ENCODE measurements at places on chromosomes 2 and 18. TPM values are rescaled to one million over a fixed set of nuclear protein-coding genes. Genes with fewer than 3 reads are reported as not detected.
A peak's percentile ranks its signal among the peaks of the same experiment; 100 is the strongest.

DNA sequence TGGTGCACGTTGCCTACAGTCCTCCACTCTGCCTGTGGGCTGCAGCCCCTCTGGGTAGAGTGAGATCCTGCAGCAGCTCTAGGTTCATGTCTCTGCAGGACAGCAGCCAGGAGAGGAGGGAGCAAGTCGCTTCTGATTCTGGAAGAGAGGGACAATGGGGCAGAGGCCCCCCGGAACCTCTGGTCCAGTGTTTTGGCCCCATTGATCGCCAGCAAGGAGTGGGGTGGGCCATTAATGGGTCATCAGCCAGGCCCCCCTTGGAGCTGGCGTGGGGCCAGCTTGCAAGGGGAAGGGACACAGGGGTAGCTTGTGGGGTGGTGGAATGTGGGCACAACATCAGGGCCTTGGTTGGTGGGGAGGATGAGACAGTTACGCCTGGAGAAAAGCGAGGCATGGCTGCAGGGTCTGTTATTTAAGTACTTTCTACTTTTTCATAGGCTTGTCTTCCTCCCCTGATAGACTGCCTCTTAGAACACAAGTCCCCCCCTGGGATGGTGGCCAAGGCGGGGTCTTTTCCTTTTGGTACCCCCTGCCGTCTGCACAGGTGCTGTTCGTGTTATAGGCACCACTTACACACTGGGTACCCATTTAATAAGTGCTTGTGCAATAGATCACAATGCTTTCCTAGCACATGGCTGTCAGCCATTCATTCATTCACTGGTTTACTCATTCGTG, 44.6 kb downstream of the INHBB start:
- no peak for DNase-seq

- DNase-seq = no peak
Observed at GRCh38 chr2:10591207-10591606, 98.6 kb downstream of the NOL10 start.

GRCh38 chr18:1542230-1542774, 637.6 kb downstream of the ADCYAP1 start:
- DNase-seq = no peak

FBXO36 gene
- 4.2 TPM for total RNA-seq

DNA sequence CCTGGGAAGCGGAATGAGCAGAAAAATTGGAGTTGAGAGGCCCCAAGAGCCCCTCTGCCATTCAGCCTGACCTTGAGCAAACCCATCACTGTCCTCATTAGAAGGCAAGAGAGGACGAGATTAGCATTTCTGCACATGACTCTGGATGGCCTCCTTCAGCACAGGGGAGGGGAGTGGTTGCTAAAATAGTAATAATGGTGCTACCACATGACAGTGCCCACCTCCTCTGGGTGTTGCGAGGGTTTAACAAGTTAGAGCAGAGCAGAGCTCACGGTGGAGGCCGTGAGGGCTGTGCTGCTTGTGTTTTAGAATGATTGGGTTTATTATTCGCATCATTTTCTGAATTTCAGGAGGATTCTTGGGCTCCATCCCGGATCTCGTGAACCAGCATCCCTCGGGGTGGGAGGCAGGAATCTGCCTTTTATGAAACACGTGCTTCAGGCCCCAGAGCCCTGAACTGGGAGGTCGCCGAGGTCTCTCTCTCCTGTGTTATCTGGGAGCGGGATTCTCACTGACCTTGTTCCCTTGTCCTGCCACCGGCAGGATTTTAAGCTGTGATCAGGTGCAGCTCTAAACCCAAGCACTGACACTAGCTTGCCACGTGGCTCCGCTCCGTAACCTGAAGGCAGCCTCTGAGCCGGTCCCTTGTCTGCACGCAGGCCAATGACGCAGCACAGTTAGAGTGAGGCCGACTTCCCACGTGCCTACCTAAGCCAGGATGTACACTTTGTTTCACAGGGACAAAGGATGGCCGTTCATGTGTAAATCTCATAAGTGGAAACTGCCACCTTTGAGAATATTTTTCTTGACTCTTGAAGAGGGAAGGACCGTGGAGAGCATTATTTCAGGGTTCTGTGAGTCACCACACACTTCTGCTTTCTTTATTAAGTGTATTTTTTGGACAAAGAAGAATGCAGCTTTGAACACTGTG, 142.3 kb downstream of the ACOXL start:
- DNase-seq = no peak

IL1B gene
- total RNA-seq = 0.13 TPM

LHCGR gene
- total RNA-seq = not detected

GRCh38 chr2:60867848-60868247, 13.5 kb upstream of the REL start:
- DNase-seq = no peak

REG3G gene
- total RNA-seq = not detected

MRO gene
- total RNA-seq = not detected

ANKRD62 gene
- total RNA-seq = not detected

DNA sequence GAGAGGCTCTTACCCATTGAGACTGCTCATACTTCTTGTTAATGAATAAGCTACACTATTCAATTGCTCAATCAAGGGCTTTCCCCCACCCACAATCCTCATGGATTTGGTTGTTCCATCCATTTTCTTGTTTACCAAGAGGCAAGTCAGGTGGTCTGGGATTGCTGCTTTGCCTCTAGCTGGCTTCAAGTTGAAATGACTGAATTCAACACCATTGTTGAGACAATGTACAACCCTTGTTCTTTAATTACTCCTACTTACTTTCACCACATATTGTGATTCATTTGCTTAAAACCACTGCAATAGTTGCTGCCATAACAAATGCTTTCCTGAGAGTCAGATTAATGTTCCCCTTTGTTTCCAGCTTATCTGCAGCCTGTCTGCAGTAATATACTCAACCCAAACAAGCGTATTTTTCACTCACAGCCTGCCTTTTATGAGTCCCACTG, 532.2 kb downstream of the RIT2 start:
- peak; percentile 62 for DNase-seq

- no peak for DNase-seq
Observed at GRCh38 chr2:203982276-203982675, 45.7 kb downstream of the ICOS start.

DNA sequence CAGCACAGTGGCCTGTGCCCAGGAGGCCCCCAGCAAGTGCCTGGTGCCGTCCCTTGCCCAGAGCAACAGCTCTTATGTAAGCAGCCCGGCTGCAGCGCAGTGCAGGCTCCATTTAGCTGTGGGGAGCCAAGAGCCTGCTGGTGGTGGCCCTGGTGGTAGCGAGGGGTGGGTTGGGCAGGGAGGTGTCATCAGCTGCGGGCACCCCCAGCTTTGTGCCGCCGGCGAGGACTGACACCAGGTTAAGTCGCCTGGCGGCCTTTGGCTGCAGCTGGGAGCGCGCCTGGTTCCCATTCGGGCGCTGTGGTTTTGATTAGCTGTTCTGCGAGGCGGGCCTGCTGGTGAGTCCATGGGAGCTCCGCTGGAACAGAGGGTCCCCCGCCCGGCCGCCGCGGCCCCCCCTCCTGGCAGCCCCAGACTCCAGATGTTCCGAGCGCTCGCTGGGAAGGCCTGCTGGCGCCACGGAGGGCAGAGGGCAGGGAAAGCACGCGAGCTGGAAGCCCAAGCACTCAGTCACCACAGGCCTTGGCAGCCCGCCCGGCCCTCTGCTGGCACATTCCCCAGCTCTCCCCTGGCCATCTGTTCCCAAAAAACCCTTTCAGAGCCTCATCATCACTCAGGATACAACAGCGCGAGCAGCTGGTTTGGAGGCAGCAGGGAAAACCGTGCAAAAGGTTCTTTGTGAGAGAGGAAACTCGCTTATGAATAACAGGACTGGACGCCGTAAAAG, 18.4 kb downstream of the ATOH8 start:
- peak; percentile 91 for DNase-seq

DNA sequence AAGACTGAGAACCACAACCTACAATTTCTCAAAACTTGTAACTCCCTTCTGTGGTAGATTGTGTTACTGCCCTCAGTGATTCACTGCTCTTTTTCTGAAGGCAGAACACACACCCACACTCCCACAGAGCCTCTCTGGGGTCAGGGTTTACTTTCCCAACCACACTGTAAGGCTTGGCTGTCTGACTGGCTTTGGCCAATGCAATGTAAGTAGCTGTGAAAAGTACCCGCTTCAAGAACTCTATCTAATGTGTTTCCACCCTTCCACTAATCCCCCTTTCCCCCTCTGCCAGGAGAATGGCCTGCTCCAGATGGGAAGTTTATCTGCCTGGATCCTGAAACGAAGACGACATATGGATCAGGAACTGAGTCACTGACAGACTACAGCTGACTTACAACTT, 222.7 kb downstream of the CDH2 start:
- no peak for DNase-seq

SERPINB2 gene
- 3.3 TPM for total RNA-seq

DNA sequence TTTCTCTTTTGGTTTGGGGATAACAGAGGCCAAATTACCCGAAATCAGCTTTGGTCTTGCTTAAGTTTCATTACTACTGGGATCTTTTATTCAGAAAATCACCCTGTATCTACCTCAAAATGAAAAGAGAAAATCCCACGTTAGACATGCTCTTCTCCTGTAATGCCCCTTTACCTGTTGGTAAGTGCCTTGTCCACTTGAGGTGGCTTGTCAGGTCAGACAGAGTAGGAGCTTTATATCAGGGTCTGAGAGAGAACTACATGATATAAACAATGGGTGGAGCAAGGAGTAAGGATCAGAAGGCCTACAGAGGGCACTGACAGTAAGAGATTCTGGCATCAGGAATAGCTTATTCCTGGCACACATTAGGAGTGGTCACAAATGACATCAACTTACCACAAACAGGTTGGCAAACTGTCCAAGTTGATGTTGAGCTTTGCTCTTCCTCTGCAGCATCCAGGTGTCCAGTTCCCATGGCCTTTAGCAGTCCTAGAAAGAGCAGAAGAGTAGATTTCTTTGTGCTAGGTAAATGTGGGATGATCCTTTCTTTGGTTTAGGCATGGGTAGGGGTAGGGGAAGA, at the start of gene REG1B:
Gene REG1B (minus strand): TSS at position 209 of the 580 bp plus-strand sequence. CDS start 381 bp downstream, outside the sequence.
- DNase-seq = no peak

GRCh38 chr2:171541202-171541887, 19.1 kb downstream of the CYBRD1 start:
- no peak for DNase-seq

GRCh38 chr2:134736167-134736880, 17.5 kb upstream of the TMEM163 start:
- DNase-seq = peak; percentile 82

GRCh38 chr2:88753833-88754584, 62.5 kb downstream of the RPIA start:
- DNase-seq = no peak

DNA sequence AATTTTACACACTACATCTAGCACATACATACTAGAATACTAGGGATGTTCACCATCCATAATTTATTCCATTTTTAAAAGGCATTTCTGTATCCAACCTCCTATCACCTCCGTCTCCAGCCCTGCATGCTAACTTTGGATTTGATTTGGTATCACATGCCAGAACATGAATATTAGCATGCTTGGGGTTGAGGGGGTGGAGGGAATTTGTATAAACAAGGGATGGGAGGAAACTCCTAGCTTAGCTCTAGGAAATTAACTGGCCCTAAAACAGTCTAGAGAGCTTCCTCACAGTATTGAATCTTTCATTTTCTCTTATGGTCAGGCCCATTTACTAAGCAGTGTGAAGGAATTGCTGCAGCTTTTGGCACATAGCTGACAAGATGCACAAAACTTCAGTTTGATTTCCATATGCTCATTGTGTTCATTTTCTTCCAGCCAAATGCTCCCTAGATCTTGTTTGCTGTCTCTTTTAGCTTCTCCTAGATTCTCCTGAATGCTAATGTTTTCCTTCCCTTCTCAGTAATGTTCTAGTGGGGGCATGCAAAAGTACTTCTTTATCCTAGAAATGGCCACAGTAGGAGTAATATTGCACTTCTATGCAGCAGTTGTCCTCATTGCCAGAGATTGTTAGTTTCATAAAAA, 135.2 kb downstream of the VWC2L start:
- no peak for DNase-seq

DNA sequence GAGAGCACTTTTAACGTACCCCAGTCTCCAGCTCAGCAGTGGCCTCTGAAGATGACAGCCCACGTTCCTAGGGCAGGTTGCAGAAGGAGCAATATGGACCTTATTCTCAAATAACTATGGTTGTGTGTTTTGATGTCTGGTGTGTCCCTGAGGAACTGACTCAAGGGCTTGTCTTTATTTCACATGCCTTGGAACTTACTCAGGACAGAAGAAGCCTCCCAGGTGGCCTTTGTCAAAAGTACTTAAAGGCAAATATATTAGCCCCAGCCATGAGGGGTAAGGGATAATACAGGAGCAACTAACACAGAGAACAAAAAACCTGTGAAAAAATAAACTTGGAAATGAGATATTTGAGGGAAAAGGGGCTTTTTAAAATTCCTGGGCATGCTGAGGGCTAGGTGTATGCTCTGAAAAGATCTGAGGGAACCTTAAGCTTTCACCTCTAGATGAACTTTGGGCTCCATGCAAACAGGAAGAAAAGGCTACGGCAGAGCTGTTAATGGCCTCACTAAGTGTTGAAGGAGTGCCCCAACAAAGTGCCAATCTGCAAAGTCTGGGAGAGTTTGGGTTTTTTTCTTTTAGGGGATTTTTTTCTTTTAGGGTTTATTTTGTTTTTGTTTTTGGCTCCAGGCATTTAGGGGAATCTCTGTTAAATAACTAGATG, 40.3 kb downstream of the SRBD1 start:
- no peak for DNase-seq

- DNase-seq = no peak
Observed at GRCh38 chr2:231680992-231681852, 27.1 kb upstream of the PTMA start.

TCF7L1 gene
- 4.3 TPM for total RNA-seq

C1QL2 gene
- not detected for total RNA-seq

- no peak for DNase-seq
Observed at GRCh38 chr2:129229830-129230441, 749.5 kb upstream of the RAB6C start.

DNA sequence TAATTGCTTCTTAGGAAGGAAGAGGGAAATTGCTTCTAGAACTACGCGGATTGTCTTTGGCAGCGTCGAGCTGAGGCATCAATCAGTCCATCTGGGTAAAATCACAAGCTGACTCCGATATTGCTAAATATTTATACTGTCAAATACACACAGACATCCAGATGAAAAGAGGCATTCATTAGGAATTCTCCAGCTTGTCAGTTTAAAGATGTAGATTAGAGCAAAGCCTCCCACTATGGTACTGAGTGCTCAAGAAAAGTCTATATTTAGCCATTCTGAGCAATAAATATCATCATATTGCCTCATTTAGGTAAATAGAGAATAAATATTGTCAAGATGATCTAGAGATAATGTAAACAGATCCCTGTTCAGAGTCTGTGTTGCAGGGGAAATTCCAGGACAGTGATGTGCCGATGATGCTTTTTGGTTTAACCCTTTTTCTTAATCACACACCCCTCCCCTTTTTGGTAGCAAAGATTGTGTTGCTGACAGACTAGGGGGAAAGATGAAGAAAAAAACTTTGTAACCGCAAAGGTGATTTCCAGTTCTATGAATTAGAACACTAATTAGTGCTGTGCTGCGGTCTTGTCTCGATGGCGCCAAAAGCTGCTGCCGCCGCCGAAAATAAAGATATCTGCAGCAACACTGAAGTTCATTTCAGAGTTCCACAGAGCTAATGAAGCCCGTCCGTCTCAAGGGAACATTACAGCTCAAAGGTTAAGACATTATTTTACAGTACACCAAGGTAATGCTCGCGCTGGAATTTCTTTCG, 171.8 kb downstream of the PTGR3 start:
- no peak for DNase-seq

C2orf92 gene
- total RNA-seq = 0.96 TPM

GRCh38 chr2:105879803-105880300, 135.1 kb downstream of the NCK2 start:
- DNase-seq = no peak

Data from kidney epithelial cell (primary cell).